ENCODE measurements at places on chromosomes 12 and 14.

DNA sequence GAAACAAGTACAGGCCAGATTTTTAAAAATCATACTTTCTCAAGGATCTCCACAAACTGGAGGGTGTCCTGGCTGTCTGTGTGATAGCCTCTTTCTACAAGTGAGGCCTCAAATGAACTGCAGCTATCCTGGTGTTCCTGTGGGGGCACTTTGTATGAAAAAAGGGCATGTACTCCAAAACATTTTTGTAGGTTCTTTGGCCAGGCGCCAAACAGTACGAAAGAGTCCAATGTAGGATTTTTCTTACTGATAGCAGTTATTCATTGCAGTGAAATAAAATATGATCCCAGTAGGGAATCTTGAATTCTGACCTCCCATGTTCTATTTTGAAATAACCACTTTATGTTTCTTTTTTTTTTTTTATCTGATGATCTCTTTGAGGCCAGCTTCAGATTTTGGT is 381.7 kb downstream of the PAWR start:
- DNase-seq = no peak

GRCh38 chr12:15050659-15051058 is 77.8 kb downstream of the PDE6H start:
- DNase-seq = no peak

DNA sequence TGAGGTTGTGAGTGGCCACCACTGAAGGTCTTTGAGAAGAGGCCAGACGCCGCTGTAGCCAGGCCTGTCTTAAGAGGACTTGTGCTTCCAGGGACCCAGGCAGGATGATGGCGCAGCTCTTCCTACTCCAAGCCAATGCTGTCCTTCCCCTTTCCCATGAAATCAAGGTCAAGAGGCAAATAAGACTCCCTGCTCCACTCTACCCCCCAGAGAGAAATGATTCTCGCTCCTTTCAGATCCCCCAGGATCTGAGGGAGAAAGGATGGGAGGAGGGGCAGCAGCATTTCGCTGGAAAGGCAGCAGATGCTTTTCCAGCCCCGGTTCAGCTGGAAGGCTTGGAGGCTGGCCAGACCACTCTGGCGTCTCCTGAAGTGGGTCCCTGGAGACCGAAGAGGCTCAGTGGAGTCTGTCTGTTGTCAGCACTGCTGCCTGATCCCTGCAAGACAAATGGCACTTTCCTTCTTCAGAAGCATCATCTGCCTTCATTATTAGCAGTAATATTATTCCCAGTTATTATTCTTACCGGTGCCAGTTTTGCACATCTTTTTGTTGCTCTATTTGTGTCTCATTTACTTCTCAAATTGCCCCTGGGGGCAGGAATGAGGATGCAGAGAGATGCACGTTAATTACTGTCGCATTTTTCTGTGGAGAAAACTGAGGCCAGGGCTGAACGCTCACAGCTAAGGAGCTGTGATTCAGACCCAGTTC is 51.4 kb downstream of the C14orf132 start:
- peak; percentile 82 for DNase-seq

DNA sequence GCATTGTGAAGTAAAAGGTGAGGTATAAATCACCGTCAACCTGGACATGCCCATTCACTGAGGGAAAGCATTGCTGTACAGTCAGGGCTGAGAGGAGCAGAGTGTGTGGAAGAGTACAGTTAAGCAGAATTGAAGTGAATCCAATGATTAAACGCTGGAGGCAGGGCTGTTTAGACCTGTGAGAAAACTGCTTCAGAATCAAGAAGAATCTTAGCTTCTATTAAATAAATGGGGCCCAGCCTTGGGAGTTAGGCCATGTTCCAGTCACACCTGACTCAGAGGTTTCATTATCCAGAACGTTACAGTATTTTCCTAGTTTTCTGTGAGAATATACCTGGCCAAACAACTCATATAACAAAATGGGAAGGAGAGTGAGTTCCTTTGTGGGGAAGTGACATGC is 86.9 kb downstream of the ATP23 start:
- DNase-seq = no peak

DNA sequence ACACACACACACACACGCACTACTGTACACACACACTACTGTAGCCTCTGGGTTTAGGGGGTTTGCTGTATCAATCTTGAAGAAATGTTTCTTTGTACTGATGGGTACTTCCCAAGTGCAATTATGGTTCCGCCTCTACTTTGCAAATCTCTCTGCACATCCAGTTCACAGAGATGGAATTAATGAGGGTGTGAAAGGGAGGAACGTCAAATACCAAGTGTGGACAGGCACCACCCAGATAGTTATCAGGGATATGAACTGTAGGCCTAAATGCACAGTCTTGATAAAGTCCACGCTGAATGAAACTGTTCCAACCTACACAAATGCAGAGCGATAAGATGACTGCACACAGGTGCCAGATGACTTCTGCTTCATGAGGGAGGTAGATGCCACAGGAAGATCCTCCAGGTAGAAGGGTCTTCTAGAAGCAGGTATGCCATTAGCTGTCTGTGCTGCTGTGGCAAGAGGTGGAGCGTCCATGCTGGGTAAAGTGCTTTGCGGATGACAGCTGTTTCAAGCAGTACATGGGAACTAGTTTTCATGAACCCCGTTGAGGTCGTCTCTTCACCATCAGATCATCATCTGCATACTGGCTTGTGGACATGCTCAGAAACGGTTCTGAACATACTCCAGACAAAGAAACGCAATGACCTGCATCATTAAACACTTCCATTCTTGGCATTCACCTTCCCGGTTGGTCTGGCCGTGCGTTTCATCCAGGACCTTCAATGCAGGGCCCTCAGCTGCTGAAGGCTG is 314.3 kb upstream of the RTL1 start:
- DNase-seq = no peak

DNA sequence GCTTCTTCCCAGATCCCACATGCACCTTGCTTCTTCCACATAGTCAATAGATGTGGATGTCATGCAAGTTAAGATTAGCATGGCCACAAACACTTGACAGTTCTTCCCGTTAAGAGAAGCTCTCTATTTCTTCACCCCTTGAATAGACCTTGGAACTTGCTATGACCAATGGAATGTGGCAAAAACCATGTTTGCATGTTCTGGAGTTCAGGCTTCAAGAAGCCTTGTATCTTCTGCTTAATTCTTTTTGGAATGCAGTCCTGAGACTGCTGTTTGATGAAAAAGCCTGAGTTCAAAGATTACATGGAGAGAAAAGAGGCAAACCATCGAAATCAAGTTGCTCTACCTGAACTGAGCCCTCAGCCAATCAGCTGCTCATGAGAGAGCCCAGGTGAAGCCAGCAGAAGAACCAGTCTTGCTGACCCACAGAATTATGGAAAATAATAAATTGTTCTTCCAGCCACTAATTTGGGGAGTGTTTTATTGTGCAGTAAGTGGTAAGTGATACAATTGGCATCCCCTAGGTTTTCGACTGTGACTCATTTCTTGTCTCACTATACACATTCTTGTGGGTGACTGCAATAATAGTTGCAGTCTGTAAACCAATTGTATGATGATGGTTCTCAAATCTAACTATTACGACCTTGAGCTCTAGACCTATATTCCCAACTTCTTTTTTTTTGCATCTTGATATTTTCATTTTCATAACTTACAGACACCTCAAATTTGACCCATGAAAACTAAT is 12.6 kb downstream of the RASSF9 start:
- no peak for DNase-seq

DNA sequence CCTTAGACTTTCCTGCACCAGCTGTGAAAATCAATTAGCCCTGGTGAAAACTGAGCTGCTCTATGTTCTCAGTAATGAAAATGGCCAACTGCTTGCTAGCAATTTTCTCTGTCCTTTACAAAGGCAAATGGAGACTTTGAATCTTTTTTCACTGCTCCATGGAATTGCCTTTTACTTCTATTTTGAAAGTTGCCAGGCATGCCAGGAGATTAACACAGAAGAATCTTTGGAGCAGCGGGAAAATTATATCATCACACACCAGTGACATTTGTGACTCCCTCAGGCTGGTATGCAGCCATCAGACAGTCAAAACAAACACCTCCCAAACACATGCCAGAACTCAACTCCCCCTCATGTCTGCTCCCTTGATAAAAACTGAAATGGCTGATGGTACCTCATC is 872.0 kb upstream of the FLRT2 start:
- DNase-seq = no peak

DNA sequence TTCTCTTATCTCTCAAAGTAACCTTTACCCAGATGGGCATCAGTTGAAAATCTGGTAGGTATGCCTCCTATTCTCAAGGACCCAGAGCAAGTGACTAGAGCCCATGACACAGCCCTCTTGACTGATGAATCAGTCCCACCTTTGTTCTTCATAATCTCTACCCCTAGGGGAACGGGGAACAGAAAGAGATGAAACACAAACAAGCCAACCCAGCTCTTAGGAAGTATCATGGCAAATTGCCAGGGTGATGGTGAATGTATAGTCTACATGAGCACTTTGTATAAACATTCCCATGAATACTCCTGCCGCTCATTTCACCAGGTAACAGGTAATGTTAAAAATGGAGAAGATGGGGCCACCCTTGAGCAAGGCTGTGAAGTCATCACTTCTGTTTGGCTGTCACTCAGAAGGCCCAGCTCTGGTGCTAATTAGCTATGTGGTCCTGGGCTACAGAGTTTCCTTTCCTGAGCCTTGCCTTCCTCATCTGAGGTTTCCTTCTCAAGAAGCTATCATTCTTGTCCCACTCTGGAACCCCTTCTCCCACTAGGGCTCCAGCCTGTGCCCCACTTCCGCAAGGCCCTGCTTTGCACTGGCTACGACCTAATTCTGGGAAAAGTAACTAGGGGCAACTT is 161.7 kb downstream of the ANO2 start:
- no peak for DNase-seq

DNA sequence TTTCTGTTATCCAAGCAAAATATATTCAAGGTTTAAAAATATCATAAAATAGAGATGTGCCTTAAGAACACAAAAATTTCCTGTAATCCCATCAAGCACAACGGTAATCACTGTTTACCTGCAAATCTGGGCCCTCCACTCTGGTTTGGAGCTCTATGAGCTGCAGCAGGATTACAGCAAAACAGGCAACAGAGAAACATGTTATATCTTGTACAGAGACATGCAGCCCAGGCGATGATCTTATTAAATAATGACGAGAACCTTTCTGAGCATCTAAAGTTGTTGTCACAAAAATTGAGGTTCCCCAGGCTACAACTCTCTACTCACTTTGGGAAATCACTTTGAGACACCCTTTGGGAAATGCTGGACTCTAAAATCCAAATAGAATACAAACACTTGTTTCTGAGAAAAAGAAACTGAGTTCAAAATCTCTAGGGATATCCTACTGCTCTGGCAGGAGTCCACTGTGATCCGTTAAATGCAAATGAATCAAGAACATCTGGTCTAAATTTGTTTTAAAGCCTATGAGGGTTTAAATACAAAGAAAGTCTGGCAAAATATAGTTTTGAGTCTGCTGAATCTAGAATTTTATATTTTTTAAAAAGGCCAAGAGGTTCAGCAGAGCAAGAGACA is 36.3 kb downstream of the STON2 start:
- DNase-seq = no peak

- no peak for DNase-seq
Observed at GRCh38 chr12:68831272-68831671, 23.3 kb downstream of the MDM2 start.

DNA sequence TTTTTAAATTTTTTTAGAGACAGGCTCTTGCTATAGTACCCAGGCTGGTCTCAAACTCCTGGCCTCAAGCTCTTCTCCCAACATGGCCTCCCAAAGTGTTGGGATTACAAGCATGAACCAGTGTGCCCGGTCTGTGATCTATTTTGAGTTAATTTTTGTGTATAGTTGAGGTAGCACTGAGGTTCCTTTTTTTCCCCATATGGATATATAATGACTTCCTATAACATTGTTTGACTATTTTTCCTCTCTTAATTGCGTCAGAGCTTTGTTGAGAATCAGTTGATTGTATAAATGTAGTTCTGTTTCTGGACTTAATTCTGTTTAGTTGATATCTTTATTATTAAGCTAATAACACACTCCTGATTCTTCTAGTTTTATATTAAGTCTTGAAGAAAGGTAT is 8.6 kb upstream of the M6PR start:
- no peak for DNase-seq

DNA sequence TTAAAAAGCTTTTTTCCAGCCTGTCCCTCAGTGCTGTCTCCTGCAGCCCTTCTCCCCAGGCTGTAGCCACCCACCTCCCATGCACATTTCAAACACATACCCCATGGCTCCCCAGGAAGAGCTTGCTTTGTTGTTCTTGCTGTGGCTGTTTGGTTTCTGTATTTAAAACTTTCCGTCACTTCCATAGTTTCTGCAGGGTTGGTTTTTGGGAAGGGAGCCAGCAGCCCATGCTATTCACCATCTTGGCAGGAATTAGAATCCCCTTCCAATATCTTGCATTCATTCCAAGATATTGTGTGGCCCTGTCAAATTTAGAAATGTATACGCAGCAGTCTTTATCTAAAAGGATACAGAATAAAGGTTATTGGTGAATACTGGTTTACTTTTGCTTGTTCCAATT is 29.6 kb downstream of the CFAP251 start:
- DNase-seq = no peak

DNA sequence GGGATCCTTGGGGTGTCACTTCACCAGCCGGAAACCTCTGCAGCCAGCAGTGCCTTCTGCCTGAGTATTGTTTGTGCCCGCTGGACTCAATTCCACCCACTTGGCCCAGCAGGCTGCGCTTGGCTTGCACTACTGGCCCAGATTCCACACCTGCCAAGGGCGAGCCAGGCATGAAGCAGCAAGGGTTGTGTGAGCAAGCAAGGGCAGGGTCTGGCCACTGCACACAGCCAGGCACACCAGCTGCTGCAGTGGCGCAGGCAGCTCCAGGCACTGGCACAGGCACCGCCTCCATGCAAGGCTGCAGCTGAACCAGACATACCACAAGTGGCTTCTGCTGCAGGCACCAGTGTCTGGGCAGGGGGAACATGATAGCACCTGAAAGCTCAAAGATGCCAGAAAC is 99.5 kb downstream of the NUAK1 start:
- no peak for DNase-seq

DNA sequence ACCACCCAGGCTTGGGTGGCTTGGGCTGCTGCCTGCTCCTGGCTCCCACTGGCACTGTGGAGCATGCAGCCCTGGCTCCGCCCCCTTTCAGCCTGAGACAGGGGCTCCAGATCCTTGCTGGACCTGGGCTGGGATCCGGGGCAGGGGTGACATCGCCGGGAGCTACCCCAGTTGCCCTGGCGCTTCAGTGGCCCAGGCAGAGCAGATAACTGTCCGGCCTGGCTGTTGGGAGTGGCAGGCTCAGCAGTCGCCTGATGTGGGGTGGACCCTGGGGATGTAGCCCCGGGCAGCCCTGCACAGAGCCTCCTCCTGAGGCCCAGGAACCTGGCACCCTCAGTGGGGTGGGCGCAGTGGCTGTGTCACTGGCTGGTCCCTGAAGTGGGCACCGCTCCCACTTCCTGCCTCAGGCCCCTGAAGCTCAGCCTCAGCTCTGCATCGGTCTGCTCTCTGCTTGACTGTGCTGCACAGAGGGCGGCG is 57.9 kb downstream of the FUT8 start:
- DNase-seq = no peak
